ENCODE measurements at places on chromosomes 3 and 15.

GRCh38 chr15:101447168-101447533 is 42.4 kb downstream of the PCSK6 start:
- DNase-seq = no peak

DNA sequence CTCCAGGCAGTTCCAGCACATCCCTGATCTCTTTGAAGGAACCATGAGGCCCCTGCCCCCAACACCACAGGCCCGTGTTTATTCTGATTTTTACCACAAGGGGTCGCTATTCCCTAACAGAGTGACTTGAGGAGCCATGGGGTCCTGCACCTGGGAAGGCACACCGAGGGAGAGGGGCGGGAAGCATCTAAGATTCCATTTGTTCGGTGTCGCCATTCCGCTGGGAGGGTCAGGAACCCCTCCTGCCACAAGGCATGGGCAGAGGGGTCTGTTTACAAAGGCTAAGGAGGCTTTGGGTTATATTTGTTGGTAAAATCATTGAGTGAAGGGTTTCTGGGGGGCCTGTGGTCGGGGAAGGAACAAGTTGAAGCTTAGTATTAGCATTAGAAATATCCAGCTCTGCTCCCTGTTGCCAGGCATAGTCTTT is 77.1 kb downstream of the WDR76 start:
- DNase-seq = peak; percentile 5

- DNase-seq = no peak
Measured at GRCh38 chr3:52834871-52835501, at the start of gene MUSTN1. MUSTN1 (minus strand) TSS chr3:52835019; CDS start chr3:52834948, 71 bp downstream.

GRCh38 chr3:69650066-69650419 is 89.2 kb upstream of the MITF start:
- DNase-seq = no peak

GRCh38 chr15:68572309-68572708 is 6.5 kb upstream of the CORO2B start:
- no peak for DNase-seq

DNA sequence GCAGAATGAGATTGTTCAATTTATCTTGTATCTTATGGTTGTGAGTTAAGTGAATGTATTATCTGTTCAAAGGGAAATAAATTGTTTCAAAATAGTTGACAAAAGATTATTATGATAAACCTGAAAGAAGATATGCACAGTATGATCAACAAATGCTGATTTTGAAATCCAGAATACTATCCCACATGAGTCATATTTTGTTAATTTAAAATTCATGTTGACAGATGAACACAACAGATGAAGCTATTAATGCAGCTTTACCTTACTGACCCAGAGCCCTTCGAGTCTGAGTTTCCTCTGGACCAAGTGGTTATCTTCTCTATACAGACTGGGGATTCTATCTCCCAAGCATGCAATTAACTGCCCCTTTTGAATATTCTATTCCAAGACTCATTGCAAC is 482.8 kb downstream of the FGF12 start:
- no peak for DNase-seq

DNA sequence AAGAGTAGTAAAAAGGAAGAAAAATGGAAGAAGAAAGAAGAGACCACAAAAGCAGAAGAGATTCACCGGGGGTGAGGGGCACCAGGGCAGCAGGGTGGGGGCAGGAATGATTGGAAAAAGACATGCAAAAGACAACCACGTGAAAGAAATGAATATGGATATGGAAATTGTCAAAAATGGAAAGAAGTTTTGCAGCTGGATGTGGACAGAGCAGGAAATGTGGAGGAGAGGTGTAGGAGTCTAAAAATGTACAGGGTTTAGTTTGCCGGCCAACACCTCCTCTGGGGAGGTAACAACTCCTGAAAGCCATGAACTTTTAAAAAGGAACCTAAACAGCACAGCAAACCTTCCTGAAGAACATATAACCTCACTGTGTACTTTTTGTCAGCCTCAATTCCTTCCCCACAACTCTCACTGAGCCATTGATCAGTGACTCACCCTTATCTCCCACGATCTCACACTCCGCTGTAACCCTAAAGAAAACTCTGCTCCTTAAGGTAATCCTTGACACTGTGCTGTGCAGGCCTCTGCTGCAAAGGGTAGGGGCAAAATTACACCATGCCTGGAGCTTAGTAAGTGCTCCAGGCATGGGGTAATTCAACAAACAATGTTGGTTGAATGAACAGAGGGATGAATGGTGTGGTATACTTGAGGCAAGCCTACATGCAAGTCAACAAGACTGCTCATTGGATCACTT is 100.2 kb upstream of the BOC start:
- DNase-seq = no peak

GRCh38 chr15:99209326-99209725 is 40.1 kb downstream of the TTC23 start:
- no peak for DNase-seq

GRCh38 chr3:124599147-124599765 is 131.0 kb upstream of the UMPS start:
- DNase-seq = no peak

DNA sequence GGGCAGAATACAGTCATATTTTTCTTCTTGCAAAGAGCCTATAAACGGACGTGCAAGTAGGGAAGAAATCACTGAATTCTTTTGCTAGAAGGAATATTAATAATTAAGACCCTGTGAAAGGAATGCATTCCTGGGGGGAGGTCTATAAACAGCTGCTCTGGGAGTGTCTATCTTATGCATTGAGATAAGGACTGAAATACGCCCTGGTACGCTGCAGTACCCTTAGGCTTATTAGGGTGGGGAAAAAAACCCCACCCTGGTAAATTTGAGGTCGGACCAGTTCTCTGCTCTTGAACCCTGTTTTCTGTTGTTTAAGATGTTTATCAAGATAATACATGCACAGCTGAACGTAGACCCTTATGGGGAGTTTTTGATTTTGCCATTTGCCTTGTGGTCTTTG is 100.0 kb upstream of the KBTBD8 start:
- DNase-seq = no peak

DNA sequence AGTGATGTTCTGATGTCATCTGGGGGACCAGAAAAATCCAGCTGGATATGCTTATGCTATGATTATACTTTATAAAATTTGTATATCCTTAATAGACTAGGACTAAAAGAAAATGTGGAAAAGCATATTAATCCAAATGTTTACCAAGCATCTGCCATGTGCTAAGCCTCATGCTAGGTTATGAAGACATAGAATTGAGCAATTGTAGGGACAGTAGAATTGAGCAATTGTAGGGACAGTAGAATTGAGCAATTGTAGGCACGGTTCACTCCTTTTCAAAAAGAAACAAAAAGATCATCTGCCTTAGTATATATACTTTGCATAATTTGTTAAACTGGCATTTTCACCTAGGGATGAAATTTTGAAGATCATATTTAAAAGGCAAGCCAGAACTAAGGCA is 18.3 kb downstream of the ABHD5 start:
- DNase-seq = no peak

DNA sequence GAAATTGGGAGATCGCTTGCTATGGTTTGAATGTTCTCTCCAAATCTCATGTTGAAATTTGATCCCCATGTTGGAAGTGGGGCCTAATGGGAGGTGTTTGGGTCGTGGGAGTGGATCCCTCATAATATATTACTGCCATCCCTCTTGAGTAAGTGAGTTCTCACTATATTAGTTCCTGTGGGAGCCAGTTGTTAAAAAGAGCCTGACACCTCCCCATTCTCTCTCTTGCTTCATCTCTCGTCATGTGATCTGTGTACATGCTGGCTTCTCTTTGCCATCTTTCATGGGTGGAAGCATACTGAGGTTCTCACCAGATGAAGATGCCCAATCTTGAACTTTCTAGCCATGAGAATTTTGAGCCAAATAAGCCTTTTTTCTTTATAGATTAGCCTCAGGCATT is 43.0 kb upstream of the IL20RB start:
- no peak for DNase-seq

DNA sequence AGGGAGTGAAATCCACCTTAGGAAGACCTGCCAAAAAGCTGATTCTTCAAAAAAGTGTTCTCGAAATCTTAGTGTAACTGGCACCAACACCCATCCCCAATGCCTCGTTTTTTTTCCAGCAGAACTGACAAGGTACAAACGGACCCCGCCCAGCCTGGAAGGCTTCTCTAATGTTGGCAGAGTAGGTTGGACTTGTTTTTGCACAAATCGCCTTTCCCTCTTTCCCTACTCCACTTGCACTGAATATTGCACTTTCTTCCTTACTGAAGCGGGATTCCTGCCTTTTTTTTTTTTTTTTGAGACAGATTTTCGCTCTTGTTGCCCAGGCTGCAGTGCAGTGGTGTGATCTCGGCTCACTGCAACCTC is 544 bp upstream of the TIMMDC1 start:
- DNase-seq = no peak

GRCh38 chr3:14452740-14453710 is 50.6 kb downstream of the SLC6A6 start:
- no peak for DNase-seq
